ENCODE measurements at places on chromosomes 3 and 15.

DNA sequence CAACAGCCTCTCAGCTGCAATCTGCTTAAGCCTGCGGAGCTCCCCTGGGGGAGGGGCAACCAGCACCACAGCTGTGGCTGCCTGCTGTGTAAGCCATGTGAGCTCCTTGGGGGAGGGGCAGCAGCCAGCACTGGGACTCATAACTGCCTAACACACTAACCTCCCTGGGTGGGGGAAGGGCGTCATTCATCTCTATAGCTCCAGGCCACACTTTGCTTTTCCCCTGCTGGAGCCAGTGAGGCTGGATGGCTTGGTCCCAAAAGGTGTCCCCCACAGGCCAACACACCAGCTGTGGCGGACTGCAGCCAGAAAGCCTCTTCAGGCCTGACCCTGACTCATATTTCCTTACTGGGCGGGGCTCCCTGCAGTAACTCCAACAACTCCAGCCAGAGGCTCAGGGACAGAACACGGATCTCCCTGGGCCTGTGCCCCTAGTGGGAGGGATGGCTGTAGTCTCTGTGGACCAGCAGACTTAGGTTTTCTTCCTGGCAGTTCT lies 129.8 kb downstream of the PPM1L start:
- DNase-seq, result no peak

GRCh38 chr15:98775498-98776230 lies 127.3 kb downstream of the IGF1R start:
- no peak for DNase-seq

DNA sequence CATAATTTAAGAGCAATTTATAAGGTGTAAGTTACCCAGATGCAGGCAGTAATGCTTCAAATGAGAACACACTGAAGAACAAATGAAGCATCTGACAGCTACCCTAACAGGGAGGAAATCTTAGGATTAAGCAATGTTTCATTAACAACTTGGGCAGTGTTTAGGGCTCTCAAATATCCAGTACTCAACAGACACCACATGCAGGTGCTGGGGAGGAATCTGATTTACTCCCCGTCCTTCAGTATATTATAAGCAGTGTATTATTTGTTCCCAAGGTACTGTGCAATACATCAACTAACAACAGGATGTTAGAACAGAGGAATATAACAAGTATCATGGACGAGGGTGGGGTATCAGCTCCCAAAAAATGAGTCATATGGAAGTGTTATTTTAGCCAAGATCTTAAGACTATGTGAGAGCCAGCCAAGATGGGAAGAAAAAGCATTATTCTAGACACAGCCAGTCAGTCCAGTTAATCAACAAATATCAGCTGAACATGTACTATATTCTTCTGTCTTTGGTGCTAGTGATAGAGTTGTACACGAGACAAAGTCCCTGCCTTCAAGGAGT lies 20.4 kb downstream of the BTBD1 start:
- DNase-seq, result no peak

DNA sequence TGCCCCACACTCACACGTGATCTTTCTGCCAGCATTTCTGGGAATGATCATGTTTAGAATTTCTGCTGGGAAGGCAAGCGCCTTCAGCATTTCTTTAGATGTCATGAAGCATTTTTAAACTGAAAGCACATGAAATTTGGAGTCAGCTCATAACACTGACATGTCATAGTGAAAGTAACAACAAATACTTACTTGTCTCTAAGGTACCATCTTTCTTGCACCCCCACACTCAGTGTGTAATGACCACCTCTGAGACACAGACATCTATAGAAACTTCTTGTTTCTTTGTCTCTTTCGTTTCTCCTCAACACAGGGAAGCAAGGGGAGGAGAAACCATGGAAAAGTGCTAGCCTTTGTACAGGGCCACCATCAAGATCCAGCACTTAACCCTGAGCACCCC lies 171.7 kb downstream of the RORA start:
- DNase-seq, result no peak

DNA sequence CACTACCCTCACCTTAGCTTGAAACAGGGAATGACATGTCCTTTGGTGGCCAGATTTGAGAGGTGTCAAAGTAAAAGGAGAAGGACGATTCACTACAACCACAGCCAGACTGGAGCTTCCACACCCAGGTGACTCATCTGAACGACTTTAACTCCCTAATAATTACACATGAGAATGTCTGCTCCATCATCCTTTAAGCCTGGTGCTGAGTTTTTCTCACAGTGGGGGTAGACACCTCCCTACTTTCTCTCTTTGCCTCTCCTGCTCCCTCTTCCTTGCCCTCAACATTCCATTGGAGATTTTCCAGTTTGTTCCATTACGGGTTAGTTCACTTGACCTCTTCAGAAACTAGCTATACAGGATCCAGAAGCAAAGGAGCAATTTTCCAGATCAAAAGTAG lies 154.3 kb upstream of the BHLHE40 start:
- DNase-seq, result no peak

- no peak for DNase-seq
These were observed 226.7 kb upstream of the C2CD4B start for GRCh38 chr15:62391641-62392262.

Data from stimulated activated CD8-positive, alpha-beta memory T cell treated with anti-CD3 and anti-CD28 coated beads, Interleukin-7, amount 100 ng/mL, for 1 hour (primary cell).